Left ventricle myocardium superior (tissue), 1 donor: ENCODE measurements at places on chromosomes 5 and 9. TPM values are rescaled to one million over a fixed set of nuclear protein-coding genes. Genes with fewer than 3 reads are reported as not detected.
A peak's percentile ranks its signal among the peaks of the same experiment; 100 is the strongest.

DNA sequence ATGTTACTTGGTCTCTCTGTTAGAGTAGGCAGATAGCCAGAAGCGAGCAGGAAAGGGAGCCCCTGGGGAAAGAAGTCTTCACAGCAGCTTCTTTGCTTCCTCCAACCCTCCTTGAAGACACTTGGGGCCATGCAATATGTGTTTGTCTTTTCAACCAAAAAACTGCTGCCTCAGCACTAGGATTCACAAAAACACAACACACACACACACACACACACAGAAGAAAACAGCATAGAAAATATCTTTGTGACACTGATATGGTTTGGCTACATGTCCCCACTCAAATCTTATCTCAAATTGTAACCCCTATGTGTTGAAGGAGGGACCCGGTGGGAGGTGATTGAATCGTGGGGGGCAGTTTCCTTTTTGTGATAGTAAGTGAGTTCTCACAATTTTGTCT, 133.3 kb downstream of the CDH12 start:
- no peak for DNase-seq

- no peak for DNase-seq
Observed at GRCh38 chr5:179408611-179409010, 63.4 kb upstream of the ADAMTS2 start.

GRCh38 chr5:16135003-16135402, 44.6 kb downstream of the MARCHF11 start:
- no peak for DNase-seq

- no peak for DNase-seq
Observed at GRCh38 chr5:83426855-83427254, 44.7 kb upstream of the VCAN start.

DNA sequence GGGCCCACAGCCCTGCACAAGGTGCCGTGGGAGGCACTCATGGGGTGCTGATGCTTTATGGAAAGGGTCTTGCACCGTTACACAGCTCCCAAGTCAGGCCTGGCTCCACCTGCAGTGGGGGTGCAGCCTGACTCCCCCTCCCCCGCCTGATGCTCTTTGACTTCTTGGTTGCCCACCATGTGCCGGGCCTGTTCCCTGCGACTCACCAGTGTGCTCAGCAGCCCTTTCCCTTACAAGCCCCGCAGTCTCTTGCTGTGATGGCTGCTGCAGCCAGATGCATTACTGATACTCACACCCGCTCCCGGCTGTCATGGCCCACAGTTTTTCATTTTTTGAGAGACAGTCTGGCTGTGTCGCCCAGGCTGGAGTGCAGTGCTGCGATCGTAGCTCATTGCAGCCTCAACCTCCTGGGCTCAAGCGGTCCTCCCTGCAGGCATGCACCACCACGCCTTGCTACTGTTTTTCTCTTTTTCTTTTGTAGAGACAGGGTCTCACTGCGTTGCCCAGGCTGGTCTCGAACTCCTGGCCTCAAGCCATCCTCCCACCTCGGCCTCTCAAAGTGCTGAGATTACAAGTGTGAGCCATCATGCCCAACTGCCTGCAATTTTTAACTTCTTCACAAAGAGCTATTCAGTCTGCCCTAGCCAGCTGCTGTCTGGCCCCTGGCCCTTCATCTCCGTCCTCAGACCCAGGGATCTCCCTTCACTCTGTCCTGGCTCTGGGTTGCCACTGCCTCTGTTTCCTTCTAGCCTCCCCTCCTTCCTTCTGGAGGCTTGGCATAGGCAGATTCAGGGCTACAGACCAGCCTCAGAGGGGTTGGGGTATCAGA, 109.5 kb downstream of the RXRA start:
- DNase-seq, result no peak

DNA sequence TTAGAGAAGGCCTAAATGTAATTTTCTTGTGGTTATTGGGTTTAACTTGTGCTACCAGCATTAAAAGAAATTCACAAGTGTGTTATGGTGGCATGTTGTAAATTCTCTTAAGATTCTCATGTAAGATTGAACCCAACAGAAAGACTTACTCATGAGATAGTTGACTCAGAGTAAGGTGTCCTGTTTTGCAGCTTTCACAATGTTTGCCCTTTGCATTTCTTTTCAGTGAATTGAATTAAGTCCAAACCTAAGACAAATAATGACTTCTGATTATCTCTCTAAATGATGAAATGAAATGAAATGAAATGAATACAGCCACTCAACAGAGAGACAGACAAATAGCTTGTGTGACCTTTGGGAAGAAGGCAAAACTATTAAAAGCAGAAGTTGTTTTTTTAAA, 1696.9 kb upstream of the WWC1 start:
- no peak for DNase-seq

DNA sequence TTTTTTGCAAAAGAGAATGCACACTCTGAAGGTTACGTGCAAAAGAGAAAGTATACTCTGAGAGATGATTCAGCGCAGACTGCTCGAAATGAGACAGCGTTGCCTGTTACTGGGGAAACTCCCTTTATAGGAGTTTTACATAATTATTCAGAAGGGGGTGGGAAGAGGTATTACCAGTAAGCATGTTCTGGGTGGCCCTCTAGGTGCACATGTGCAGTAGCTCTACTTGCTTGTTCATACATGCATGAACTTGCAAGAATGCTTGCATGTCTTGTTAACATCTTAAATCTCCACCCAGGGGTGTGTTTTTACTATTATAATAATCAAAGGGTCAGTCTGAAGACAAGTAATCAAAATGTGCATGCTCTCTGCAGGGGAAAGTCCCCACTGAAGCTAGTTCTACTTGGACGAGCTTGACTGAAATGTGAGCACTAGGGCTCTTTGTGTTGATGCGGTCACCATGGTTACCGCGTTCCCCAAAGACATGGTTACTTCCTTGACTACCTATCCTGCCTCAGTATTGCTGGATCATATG, 75.5 kb downstream of the SGCD start:
- DNase-seq, result no peak

GRCh38 chr5:31886206-31886605, 247.3 kb downstream of the PDZD2 start:
- no peak for DNase-seq

- DNase-seq, result no peak
Observed at GRCh38 chr5:74638970-74639806, 1.3 kb downstream of the ENC1 start.

GRCh38 chr9:93187047-93187446, 3.1 kb downstream of the WNK2 start:
- peak; percentile 80 for DNase-seq

NPR3 gene
- 16.3 TPM for total RNA-seq

SPATA9 gene
- total RNA-seq, result not detected

SPATA24 gene
- total RNA-seq, result 17.3 TPM

ARID3C gene
- not detected for total RNA-seq

AMBP gene
- total RNA-seq, result not detected

LPAR1 gene
- 9.3 TPM for total RNA-seq

SPINK6 gene
- total RNA-seq, result not detected

RNF14 gene
- total RNA-seq, result 99.8 TPM
